Activated CD4-positive, alpha-beta T cell treated with anti-CD3 and anti-CD28 coated beads, Interleukin-2, amount 50 U/mL, for 16 hours (primary cell): ENCODE measurements at places on chromosomes 12 and 14.

- DNase-seq, result no peak
These were observed 110.0 kb upstream of the ARHGAP5 start for GRCh38 chr14:31966896-31967668.

DNA sequence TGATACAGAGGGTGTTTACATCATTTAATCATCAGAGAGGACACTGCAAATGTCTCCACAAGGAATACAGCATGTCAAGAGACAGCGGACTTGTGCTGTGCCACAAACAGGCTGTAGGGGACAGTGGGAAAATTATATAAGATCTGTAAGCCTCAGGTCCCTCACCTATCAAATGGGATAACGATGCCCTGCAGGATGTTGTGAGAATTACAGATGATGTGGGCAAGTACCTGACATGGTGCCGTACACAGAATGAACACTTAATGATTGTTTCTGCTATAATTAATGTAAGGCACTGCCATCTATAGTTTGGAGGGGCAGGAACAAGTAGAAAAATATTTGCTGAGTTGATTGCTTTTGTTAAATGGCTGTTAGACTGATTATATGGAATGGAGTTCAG lies 81.9 kb upstream of the GTF2A1 start:
- no peak for DNase-seq

DNA sequence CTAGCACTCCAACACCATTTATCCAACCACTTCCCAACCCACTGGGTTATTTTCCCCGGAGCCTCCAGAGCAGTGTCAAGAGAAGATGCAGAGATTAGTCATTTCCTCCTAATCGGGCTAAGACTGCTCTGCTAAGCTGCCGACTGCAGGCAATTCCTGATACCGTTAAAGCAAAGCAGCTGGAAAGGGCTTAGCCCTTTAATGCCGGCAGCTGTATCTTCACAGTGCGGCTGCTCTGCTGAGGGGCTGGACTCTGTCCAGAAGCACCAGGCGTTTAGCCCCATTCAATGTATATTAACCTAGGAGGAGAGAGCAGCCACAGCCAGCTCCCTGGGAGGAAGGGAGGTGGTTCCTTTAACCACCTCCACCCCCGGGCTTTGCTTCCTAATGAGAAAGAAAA lies 11.1 kb downstream of the AQP6 start:
- no peak for DNase-seq

GRCh38 chr12:11174022-11174421 lies 3.0 kb downstream of the SMIM10L1 start:
- DNase-seq, result no peak

DNA sequence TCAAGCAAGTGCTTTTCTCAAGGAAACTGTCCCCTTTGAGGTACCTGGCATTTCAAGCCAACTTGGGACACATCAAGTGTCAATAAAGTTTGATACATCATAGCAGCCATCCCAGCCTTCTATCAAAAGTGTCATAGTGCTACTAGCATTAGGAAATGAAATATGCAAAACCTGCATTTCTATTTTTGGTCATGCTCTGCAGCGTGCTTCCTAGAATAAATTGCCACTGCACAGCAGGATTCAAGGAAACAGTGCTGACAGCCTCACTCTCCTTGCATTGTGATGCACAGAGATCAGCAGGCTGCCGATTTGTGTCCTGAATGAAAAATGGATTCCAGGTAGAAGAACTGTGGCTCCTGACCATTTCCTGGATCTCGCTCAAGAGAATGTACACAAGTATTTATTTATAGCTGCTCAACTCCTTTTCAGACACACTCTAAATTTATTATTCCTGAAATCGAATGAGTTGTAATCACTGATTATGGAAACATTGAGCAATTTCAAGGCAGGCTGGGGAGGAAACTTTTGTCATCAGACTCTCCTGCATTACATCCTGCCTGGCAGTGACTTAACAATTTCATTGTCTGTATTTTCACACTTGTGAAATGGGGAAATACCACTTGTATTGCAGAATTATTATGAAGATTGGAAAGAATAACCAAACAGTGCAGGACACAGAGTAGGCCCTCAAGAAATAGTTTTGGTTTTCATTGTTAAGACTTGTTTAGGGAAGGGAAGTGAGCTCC lies 120.9 kb downstream of the SLC38A6 start:
- peak; percentile 56 for DNase-seq
